ENCODE measurements at places on chromosomes 5 and 9.

- DNase-seq = no peak
Measured at GRCh38 chr5:156685481-156685880, 164.6 kb upstream of the PPP1R2B start.

DNA sequence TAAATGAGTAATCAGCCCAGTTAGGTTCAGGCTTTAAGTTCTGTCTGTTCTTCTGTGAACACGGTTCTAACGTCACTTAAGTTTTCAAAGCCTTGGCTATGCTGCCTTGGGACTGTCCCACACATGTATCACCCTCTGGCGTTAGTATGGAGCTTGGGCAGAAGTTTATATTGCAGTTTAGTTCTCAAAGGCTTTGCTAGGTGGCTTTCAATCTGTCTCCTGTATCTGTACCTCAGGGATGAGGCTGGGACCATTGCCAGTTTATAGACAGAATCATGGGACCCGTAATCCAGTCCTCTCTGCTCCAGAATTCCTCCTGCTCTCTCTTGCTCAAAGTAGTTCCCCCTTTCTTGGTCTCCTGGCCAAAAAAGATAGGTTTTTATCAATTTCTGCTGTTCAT, 12.1 kb downstream of the C9orf40 start:
- no peak for DNase-seq

DNA sequence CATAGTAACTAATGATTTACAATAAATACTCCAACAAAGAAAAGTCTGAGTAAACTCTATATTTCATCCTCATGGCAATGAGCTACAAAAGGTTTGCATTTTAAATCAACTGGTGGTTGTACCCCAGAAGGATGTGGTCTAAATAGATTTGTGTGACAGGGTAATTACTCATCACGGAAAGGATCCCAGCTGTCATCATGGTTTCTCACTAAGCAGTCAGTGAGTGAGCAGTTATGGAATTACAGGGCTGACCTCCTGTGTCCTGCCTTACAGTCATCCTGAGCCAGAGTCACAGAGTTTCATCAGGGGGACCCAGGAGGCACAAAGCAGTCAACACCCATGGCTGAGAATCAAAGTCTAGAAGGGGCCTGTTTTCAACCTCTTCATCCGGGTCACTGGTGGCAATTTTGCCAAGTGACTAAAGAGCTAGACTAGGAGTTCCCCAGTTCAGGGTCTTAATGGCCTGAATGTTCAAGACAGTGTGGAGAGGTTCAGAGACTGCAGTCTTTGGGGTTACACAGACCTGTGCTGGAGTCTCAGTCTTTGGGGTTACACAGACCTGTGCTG, 210.7 kb upstream of the SLC24A2 start:
- DNase-seq = no peak

DNA sequence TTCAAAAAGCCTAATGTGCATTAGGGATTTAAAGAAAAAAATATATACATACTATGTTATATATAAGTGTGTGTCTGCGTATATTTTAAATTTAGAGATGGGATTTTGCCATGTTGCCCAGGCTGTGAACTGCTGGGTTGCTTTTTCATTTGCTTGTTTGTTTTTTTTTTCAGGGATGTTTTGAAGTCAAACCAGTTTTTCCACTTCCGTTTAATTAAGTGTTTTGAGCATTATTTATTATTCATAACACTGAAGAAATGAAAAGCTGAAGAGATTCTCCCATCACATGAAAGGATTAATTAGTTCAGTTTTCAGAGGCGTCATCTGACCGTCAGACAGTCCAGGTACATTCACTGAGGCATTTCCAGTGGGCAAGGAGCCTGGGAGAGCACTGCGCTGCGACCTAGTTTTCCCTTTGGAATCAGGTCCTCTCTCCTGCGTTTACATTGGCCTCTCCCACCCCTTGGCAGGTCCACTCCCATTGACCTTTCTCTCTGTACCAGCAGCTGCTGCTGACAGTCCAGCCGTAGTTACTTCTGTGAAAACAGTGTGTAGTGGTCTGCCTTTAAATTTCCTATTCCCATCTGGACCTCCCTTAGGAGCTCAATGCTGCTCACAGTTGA, 26.0 kb downstream of the ARRDC3 start:
- no peak for DNase-seq

DNA sequence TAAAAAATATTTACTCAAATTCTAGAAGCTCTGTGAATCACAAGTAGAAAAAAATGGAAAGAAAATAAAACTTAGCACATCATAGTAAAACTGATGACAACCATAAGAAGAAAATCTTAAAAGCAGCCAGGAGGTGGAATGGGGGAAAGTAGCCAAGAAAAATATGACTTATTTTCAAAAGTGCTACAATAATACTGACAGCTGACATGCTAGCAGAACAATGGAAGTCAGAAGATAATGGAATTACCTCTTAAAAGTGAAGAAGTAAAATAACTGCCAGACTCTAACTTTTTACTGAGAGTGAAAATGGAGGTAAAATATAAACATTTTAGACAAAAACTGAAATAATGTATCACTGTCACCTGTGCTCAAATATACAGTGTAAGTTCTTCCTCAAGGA, 532.2 kb upstream of the SGCD start:
- no peak for DNase-seq
